H9 (cell line): ENCODE measurements at places on chromosomes 4 and X. TPM values are rescaled to one million over a fixed set of nuclear protein-coding genes. Genes with fewer than 3 reads are reported as not detected.

Gene MAGEA4
- 0.53 and 0.68 TPM in 2 replicates for total RNA-seq

Gene EVC2
- total RNA-seq = 7.1 and 7.8 TPM in 2 replicates

Gene RRH
- total RNA-seq = 0.20 TPM in 1 of 2 replicates, not detected in the other

GRCh38 chr4:68445111-68445510 is 2.2 kb upstream of the TMPRSS11E start:
- H3K27me3 ChIP-seq = no peaks in the 10 kb centered on the region
- H3K4me1 ChIP-seq = peaks cover 3% of the 10 kb centered on the region; the same call in 1 of the 2 replicates
- H3K27ac ChIP-seq = no peak overlapping the region
- DNase-seq = no peak

Gene PITX2
- total RNA-seq = 7.5 and 8.5 TPM in 2 replicates

Gene PAGE2B
- not detected in 2 replicates for total RNA-seq

GRCh38 chrX:72306851-72307645 is 1.3 kb upstream of the CITED1 start:
- H3K27me3 ChIP-seq = peaks cover 57% of the 10 kb centered on the region
- no peak overlapping the region for H3K27ac ChIP-seq
- no peaks in the 10 kb centered on the region for H3K36me3 ChIP-seq
- H3K4me1 ChIP-seq = no peaks in the 10 kb centered on the region; the same call in 1 of the 2 replicates

- peaks cover 43% of the 10 kb centered on the region for H3K36me3 ChIP-seq
- H3K4me1 ChIP-seq = peaks cover 2% of the 10 kb centered on the region; the same call in 1 of the 2 replicates
- no peaks in the 10 kb centered on the region for H3K27me3 ChIP-seq
- H3K4me3 ChIP-seq = no peak overlapping the region
Observed at GRCh38 chr4:188008377-188008776, 12.8 kb downstream of the ZFP42 start.

- no peak for DNase-seq
- no peak overlapping the region for H3K4me3 ChIP-seq
- H3K4me1 ChIP-seq = no peaks in the 10 kb centered on the region
- no peaks in the 10 kb centered on the region for H3K27me3 ChIP-seq
Observed at GRCh38 chrX:20739038-20739745, 472.5 kb upstream of the RPS6KA3 start.

- no peaks in the 10 kb centered on the region for H3K4me1 ChIP-seq
- H3K36me3 ChIP-seq = no peaks in the 10 kb centered on the region; the same call in 2 of the 3 replicates
- H3K4me3 ChIP-seq = no peak overlapping the region
- DNase-seq = no peak
- no peaks in the 10 kb centered on the region for H3K27me3 ChIP-seq
Observed at GRCh38 chr4:14827111-14827510, 175.2 kb upstream of the CPEB2 start.

DNA sequence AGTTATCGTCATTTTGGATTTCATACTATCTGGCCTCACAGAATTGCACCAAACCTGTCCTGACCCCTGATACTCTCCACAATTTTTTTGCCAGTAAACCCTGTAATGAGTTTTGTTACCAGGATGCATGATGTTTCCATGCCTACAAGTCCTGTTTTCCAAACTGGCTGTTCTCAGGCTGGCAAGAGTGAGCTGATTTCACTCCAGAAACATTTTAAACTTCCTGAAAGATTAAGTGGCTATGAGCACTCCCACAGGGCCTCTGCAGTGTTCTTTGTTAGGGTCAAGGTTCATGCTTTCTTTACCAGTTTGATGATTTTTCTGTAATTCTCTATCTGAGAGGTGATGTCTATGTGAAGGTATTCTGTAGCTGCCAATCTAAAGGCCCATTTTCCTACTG is 31.7 kb upstream of the PDLIM3 start:
- no peaks in the 10 kb centered on the region for H3K4me1 ChIP-seq
- H3K27ac ChIP-seq = no peak overlapping the region
- no peaks in the 10 kb centered on the region for H3K27me3 ChIP-seq
- H3K4me3 ChIP-seq = no peak overlapping the region
- H3K36me3 ChIP-seq = peaks cover 8% of the 10 kb centered on the region
- no peak for DNase-seq

Gene PABPC1L2A
- 0.35 and 0.52 TPM in 2 replicates for total RNA-seq

DNA sequence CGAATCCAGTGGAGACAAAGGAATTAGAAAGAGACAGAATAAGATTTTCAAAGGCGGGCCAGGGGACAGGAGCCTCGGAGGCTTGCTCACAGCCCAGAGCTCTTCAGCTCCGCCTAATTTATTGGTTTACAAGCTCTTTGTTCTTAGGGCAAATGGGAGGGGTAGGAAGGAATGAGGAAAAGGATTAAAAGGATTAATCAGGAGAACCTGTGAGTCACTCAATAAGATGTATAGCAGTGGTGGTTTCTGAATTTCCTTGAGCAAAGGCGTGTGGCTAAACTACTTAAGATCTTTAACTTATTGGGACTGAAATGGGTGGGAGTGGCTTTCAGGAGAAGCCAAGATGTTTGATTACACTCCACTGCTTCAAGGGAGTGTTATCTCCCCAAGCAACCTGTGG is 456.0 kb upstream of the SPANXN1 start:
- H3K27ac ChIP-seq = no peak overlapping the region
- no peaks in the 10 kb centered on the region for H3K4me1 ChIP-seq
- peaks cover 3% of the 10 kb centered on the region; the same call in 1 of the 3 replicates for H3K36me3 ChIP-seq
- H3K4me3 ChIP-seq = no peak overlapping the region

Gene LINC00632
- 42.2 and 46.3 TPM in 2 replicates for total RNA-seq

DNA sequence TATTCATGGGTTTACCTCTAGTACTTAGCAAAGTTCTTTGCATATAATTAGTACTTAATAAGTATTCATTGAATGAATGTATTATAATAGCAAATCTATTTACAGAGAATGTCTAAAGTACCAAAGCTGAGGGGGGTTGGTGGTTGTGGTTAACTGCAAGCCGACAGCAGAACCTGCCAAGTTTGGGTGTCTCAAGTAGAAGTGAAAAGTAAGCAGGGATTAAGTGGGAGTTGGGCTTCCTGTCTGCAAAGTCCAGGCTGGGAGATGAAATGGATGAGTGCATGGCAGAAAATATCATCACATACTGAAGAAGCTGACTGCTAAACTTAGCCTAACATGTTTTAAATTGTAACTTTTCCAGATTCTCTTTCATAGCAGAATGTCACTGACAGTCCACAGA is 169.6 kb downstream of the CAMK2D start:
- no peak overlapping the region for H3K27ac ChIP-seq
- H3K36me3 ChIP-seq = no peaks in the 10 kb centered on the region
- no peak overlapping the region for H3K4me3 ChIP-seq

Gene NAT8L
- total RNA-seq = 13.9 and 14.7 TPM in 2 replicates

DNA sequence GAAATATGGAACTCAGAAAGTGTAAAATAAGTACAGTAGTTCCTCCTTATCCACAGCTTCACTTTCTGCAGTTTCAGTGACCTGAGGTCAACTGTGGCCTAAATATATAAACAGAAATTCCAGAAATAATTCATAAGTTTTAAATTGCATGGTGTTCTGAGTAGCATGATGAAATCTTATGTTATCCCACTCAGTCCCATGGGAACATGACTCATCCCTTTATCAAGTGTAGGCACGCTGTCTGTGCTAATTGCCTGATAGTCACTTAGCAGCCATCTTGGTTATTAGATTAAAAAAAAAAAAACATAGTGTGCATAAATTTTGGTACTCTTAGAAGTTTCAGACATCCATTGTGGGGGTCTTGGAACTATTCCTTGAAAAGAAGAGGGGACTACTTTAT is 983.4 kb upstream of the ADGRL3 start:
- H3K4me3 ChIP-seq = no peak overlapping the region
- no peaks in the 10 kb centered on the region for H3K4me1 ChIP-seq
- no peaks in the 10 kb centered on the region for H3K36me3 ChIP-seq
- no peak overlapping the region for H3K27ac ChIP-seq

Gene SYP
- total RNA-seq = 1.8 and 2.1 TPM in 2 replicates

GRCh38 chr4:96459105-96459504 is 619.2 kb downstream of the PDHA2 start:
- no peaks in the 10 kb centered on the region for H3K36me3 ChIP-seq
- H3K4me1 ChIP-seq = no peaks in the 10 kb centered on the region
- no peak for DNase-seq
- H3K27ac ChIP-seq = no peak overlapping the region

DNA sequence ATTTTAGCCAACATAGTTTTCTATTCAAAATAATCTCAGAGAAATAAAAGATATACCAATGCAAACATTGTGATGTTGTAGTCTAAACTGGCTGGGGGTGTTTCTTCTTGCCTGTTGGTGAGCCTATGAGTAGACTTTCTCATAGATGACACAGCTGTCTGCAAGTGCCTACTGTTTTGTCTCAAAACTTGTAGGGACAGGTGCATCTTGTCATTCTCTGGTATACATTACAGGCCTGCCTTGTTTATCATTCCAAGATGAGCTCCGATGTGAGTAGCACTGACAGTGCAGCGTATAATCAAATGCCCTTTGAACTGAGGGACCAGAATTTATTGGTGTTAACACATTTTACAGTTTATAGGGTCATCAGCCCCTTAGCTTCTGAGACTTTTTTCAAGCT is 353.8 kb downstream of the PRDM5 start:
- no peaks in the 10 kb centered on the region for H3K4me1 ChIP-seq
- H3K36me3 ChIP-seq = peaks cover 10% of the 10 kb centered on the region
- no peak for DNase-seq
- H3K27me3 ChIP-seq = no peaks in the 10 kb centered on the region

Gene DCAF8L2
- total RNA-seq = not detected in 2 replicates

Gene DMRTC1
- not detected in 2 replicates for total RNA-seq

GRCh38 chrX:56499372-56499771 is 64.1 kb upstream of the UBQLN2 start:
- no peak overlapping the region for H3K4me3 ChIP-seq
- peaks cover 4% of the 10 kb centered on the region; the same call in 1 of the 2 replicates for H3K36me3 ChIP-seq
- H3K27ac ChIP-seq = no peak overlapping the region
- H3K4me1 ChIP-seq = no peaks in the 10 kb centered on the region

DNA sequence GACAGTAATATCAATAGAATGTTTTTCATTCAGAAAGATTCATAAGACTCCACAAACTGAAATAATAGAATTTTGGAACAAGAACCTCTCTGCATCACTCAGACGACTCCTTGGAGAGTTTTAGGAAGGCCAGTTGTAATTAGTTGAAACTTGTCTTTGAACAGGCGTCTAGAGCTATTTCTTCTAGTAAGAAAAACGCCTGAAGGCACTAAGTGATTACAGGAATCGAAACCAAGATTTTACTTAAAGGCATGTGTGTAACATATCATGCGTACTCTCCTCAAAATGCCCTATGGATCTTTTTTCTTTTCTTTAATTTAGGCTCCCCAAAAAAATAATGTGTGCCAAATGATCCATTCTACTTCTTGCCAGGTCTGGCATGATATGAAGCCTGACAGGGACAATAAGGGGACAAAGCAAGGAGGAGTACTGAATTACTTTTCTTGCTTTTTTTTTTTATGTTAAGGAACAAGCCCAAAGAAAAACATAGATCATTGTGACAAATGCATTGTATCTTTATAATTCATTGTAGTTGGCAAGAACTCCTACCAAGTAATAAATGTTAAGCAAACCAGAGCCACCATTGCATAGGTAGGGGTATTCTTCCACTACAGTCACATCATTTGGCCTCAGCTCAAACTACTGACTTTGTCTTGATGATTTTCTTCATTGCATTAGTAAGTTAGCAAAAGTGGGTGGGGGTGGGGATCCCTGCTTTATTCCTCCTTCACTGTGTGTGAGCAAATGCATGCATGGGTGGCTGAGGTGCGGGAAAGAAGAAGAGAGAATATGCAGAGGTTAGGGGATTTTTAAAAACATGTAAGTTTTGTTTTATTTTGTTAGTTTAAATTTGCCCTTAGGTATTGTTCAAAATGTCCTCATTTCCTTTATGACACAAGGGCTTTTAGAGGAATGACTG is 79.9 kb upstream of the ATOH1 start:
- H3K27me3 ChIP-seq = no peaks in the 10 kb centered on the region
- H3K36me3 ChIP-seq = no peaks in the 10 kb centered on the region
- H3K27ac ChIP-seq = no peak overlapping the region
- DNase-seq = no peak
- peaks cover 4% of the 10 kb centered on the region; the same call in 1 of the 2 replicates for H3K4me1 ChIP-seq
- no peak overlapping the region for H3K4me3 ChIP-seq

Gene SOD3
- 2.9 and 3.3 TPM in 2 replicates for total RNA-seq

DNA sequence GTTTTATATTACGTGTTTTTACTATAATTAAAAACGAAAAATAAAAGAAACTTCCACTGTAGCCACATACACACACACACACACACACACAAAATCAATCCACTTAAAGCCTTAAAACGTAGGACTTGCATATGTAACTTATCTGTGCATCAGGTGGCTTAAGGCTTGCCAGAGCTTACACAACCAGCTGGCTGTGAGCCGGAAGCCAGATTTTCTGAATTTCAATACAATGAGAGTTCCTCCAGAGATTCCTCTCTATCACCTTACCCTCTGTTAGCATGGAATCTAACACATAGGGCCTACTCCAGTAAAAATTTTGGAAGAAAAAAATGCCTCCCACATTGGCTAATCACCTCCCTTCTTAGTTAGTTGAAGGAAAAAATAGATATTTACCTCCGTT is 27.9 kb upstream of the SLITRK4 start:
- H3K27me3 ChIP-seq = no peaks in the 10 kb centered on the region
- H3K27ac ChIP-seq = no peak overlapping the region

GRCh38 chr4:138299881-138300280 is 57.7 kb upstream of the SLC7A11 start:
- no peak for DNase-seq
- H3K4me1 ChIP-seq = no peaks in the 10 kb centered on the region
- H3K27ac ChIP-seq = no peak overlapping the region
- H3K27me3 ChIP-seq = no peaks in the 10 kb centered on the region
- no peak overlapping the region for H3K4me3 ChIP-seq

Gene CXCL1
- total RNA-seq = 0.20 TPM in 2 replicates

DNA sequence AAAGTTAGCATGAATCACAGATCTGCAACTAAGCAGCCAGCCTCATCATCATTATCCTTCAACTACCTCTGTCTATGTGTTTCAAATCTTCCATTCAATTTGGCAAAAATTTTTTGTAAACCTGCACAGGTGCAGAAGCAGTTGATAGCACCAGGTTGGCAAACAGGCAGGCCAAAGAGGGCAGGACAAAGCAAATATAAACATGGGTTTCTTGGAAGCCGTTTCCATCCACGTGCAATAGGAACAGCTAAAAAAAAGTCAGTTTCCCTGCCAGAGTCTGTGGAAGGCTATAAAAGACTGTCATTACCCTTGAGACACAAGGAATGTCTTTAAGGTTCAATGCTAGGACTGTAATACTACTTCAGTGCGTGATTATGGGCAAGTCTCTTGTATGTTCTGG is 253.2 kb downstream of the PDHA2 start:
- H3K27me3 ChIP-seq = no peaks in the 10 kb centered on the region
- H3K4me1 ChIP-seq = no peaks in the 10 kb centered on the region
- no peak for DNase-seq
- H3K4me3 ChIP-seq = no peak overlapping the region
- no peaks in the 10 kb centered on the region for H3K36me3 ChIP-seq

DNA sequence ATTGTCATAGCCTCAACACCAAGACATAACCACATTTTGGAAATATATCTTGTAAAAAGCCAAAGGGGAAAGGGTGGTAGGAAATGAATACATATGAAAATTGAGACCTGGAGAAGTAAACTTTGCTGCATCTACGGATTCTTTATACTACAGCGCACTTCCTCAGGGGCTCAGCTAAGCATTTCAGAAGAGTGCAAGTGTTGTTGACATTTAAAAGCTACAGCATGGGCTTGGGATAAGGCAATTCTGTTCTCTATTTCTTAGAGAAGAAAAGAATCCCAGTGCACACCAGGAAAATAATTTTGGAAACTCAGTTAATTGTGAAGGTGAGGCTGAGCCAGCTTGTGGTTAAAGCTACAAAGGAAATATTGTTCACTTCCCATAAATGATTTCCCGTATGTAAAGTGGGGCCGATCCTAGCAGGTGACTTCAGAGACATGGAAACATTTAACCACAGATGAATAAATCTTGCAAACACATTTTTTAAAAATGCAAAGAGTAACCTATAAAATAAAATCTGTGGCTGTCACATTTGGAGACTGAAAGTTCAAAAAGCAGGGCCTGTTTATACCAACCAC is 12.6 kb upstream of the GBA3 start:
- no peaks in the 10 kb centered on the region; the same call in 2 of the 3 replicates for H3K36me3 ChIP-seq
- H3K4me3 ChIP-seq = no peak overlapping the region
- no peaks in the 10 kb centered on the region for H3K27me3 ChIP-seq
- DNase-seq = no peak
- no peaks in the 10 kb centered on the region for H3K4me1 ChIP-seq
